ENCODE measurements at places on chromosomes 7 and 10.

GRCh38 chr7:78311181-78311580 is 512.6 kb downstream of the PHTF2 start:
- no peak for DNase-seq

DNA sequence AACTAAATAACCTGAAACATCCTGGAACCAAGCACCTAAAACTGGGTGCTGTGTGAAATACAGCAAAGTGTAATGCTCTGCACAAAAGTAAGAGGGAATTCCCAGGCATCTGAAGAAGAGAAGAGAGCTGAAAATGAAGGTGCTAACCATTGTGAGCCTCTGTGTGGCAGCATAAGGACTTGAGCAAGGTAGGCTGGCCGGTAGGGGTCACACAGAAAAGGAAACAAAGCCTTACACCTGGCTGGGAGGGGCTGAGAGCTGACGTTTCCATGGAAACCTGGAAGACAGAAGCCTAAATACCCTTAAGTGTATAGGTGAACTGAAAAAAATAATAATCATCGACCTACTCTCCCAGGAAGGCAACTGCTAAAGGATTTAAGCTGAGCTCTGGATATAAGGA is 48.6 kb downstream of the CUL1 start:
- no peak for DNase-seq

DNA sequence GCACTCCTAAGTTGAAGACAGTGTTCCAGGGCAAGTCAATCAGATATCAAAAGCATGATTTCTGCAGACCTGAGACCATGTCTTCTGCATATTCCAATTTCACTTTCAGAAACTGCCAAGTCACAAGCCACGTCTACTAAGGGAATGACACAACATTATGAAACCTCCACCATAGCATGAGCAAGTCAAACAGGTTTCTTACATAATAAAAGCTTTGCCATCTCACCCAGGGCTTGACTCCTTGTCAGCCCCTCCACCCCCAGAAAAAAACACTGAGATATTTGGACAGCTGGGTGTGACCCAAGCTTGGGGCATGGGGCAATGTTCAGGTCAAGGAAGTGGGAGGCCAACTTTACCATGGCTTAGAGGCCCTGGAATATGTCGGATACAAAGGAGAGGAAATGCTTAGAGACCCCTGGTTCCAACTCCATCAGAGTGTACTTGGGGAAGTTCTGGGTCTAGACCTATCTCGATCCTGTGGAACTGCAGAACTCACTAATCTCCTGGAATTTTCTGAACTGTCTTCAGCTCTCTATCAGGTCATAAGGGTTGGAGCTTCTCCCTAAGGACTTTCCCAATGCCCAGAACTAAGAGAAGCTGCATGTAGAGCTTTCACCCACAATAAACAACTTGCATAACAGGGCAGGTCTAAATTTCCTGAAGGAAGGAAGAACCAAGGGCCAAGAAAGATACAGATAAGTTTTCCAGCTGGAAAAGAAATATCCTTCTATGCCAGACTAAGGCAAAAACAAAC is 80.6 kb upstream of the NAMPT start:
- no peak for DNase-seq

- DNase-seq, result no peak
Observed at GRCh38 chr10:96416643-96417042, 57.8 kb upstream of the OPALIN start.

DNA sequence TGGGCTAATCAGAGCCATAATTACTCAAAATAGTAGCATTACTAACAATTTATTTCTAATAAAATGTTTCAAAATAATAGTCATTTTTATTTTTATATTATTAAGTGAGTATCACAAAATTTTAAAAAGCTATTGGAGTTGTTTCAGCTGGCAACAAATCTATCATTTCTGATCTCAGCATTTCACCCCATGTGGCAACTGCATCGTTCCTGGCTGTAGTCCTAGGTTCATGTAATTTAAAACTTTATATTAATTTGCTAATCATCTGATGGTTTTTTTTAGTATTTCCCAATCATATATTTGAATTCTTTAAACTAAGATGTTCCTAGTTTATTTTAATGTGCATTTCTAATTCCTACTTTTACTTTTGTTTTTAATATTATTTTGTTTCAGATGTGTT is 293.0 kb upstream of the AKR1E2 start:
- no peak for DNase-seq

- no peak for DNase-seq
Observed at GRCh38 chr7:122273117-122273516, 31.4 kb downstream of the FEZF1 start.

All from LNCaP clone FGC (cell line).